ENCODE measurements at places on chromosomes 2 and 18.

GRCh38 chr18:69916412-69916811 is 31.3 kb downstream of the CD226 start:
- no peak for DNase-seq

DNA sequence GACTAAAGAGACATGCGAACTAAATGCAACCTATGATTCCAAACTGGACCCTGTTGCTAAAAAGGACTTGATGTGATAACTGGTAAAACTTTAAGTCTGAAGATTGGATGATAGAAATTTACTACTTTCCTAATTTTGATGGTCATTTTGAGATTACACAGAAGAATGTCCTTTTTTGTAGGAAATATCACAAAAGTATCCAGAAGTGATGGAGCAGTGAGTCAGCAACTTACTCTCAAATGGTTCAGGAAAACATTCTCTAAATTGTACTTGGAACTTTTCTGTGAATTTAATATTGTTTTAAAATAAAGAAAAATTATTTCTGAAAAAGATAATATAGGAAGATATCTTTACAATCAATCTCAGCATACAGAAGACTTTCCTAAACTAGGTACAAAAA is 19.9 kb downstream of the MBOAT2 start:
- DNase-seq = no peak

DNA sequence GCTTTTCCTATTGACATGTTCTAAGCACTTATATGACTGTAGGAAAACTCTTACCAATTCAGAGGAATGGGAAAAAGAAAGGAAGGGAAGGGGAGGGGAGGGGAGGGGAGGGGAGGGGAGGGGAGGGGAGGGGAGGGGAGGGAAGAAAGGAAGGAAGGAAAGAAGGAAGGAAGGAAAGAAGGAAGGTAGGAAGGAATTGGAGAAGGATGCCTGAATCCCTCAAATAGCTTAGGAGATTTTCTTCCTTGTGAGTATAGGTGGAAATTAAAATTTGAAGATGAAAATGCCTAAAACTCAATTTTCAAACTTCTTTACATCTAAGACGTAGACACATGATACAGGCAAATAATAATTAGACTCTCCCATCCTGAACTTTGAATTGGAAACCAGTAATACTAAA is 463.1 kb downstream of the SATB2 start:
- DNase-seq = no peak

DNA sequence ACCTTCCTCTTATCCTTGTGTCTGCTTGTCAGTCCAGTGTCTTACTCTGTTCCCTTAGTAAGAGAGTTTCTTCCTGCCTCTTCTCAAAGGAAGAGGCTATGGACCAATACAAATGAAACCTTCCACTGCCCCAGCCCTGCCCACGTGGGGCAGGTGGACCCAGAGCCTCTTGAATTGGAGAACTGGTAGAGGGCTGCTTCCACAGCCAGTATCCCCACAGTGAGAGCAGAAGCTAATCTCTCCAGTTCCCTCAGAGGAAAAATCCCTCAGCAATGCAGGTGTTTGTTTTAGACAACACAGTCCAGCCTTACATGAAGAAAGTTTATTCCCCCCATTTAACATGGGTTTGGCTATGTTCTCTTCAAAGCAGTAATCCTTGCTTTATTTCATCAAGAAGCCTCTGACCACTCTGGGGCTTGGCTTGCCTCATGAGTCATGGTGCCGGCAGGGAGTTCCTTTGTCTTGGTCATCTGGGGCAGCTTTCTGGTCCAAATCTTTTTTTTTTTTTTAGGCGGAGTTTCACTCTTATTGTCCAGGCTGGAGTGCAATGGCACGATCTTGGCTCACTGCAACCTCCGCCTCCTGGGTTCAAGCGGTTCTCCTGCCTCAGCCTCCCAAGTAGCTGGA is 6.5 kb upstream of the CYBRD1 start:
- no peak for DNase-seq

DNA sequence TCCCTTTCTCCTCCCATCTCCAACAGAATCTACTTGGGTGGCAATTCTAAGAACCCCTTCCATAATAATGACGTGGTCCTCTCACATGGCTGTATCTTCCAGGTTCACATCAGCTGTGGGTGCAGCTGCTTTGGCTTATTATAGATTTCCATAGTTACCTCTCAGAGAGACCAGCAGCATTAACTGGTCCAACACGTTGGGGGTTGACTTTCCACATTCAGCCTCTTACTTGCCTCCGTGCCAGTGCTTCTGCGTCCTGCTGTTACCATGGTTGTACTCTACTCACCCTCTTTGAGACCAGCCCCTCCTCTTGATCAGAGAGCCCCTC is 570.7 kb downstream of the PLCL1 start:
- DNase-seq = no peak

- DNase-seq = no peak
Observed at GRCh38 chr18:61471942-61472341, 138.7 kb downstream of the CDH20 start.

DNA sequence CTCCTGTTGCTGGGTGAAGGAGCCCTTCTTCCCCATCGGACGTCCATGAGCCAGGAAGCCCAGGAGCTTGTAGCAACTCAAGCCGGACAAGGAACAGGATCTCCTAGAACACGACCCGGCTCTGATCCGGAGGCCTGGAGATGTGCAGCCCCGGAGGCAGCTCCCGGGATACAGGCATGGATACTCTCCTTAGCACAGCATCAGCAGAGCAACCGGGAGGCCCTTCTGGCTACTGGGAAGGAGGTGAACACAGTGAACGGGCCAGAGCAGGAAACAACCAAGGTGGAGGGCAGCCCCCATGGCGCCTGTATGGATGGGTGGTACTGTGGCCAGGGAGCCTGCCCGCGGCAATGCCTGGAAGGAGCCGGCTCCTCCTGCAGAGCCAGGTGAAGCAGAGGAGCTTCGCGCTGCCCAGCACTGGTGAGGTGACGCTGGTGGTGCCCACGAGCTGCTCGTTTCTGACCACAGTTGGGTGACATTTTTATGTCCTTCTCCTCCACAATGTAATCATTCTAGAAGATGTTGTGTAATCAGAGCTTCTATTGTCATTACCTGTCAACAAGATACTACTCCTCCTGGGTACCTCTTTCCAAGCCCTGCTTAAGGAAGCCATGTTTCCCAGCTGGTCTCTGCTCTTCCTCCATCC is 94.3 kb downstream of the TWIST2 start:
- DNase-seq = no peak

DNA sequence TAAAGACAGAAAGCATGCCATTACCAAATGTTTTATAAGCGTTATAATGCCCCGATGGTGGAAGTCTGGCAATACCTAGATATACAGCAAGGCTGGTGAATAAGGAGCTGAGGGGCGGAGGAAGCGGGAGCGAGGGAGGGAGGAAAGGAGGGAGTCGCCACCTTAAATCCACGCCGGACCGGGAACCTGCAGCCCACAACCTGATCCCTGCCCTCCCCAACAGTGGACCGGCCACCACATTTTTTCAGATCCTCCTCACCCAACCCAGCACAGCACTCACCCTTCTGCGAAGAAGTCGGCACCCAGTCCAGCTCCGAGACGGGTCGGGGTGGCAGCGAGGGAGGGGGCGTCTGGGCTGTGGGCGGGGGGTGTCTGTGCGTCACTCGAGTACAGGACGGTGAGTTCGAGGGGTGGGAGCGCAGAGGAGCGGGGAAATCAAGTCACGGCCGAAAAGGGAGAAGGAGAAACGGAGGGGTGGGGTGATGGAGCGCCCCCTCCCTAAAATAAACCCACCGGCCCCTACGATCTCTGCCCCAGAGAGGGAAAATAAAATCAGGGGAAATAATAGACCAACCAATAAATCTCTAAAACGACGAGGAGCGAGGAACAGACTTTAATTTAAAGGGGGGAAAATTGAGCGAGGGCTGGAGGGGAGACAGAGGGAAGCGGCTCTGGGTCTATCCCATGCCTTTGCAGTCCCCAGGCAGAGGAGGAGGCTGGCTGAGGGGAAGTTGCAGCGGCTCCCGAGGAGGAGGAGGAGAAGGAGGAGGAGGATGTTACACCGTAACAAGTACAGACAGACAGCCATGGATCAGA is 96.5 kb upstream of the SERTAD2 start:
- DNase-seq = no peak

- DNase-seq = no peak
Observed at GRCh38 chr2:108938077-108938710, 50.8 kb downstream of the EDAR start.

DNA sequence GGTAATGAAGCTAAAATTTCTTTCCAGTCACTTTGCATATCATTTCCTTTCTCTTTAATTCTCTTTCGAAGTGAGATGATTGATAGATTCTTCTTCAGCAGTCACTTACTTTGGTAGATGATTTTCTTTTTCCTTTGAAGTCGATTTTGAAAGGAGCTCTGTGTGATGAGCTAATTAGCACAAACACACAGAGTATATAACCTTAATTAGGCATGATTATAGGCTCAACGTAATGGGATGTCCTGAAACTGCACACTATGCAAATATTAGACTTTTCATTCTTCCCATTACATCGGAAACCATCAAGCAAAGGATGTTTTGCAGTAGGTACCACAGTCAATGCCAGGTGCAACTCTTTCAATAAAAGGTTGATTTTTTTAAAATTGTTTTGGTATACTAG is 6.4 kb upstream of the CTLA4 start:
- no peak for DNase-seq

GRCh38 chr18:9365406-9365805 is 30.8 kb downstream of the TWSG1 start:
- DNase-seq = no peak

GRCh38 chr18:46656326-46657114 is 500 bp downstream of the LOXHD1 start:
- DNase-seq = no peak

All from stimulated activated CD4-positive, alpha-beta T cell treated with anti-CD3 and anti-CD28 coated beads, Interleukin-1b, Interleukin-23, amount 100 ng/mL, for 1 hour (primary cell).